Activated T-helper 1 cell treated with anti-CD3 and anti-CD28 coated beads, Interleukin-2, amount 50 U/mL, for 16 hours (primary cell): ENCODE measurements at places on chromosomes 7 and 10.

GRCh38 chr10:11106621-11107374 lies 89.1 kb downstream of the CELF2 start:
- no peak for DNase-seq

GRCh38 chr7:2524808-2525657 lies 5.5 kb downstream of the LFNG start:
- DNase-seq, result no peak

DNA sequence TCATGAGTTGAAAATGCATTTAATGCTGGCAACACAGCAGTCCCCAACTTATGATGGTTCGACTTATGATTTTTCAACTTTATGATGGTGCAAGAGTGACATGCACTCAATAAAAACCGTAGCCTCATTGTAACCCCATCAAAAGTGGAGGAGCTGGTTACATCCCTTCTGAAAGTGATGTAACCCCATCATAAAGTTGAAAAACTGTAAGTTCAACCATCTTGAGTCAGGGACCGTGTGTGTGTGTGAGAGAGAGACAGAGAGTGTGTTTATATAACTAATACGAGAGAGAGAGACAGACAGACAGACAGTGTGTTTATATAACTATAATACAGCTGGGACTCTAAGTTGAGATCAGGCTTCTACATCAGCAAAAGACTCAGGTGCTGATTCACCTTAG lies 21.0 kb downstream of the ANXA11 start:
- no peak for DNase-seq

DNA sequence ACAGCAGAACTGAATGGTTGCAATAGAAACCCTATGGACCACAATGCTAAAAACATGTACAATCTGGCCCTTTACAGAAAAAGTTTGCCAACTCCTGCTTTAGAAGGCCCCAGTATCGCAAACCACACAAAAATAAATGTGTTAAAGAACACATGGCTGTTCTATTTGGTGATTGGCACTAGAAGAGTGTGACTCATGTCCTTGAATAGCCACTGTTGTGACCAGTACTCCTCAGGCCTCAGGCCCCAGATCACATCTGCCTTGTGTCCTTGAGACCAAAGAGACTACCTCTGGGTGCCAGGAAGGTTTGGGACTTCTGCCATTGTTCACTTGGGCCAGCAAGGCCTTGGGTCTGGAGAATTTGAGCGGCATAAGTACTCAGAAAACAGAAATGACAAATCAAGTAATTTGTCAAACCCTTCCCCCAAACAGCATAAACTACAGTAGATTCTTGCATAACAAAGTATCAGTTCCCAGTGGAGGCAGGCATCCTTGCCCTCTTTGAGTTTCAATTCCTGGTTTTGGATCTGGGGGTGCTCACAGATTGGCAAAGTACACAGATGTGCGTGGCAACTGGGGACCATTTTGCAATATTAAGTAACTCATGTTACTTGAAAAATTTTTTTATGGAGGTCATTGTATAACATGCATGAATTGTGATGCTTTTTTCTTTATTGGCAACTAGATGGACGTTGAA lies 50.2 kb downstream of the MTURN start:
- no peak for DNase-seq

- DNase-seq, result no peak
Observed at GRCh38 chr7:55121249-55121648, 102.4 kb downstream of the EGFR start.

DNA sequence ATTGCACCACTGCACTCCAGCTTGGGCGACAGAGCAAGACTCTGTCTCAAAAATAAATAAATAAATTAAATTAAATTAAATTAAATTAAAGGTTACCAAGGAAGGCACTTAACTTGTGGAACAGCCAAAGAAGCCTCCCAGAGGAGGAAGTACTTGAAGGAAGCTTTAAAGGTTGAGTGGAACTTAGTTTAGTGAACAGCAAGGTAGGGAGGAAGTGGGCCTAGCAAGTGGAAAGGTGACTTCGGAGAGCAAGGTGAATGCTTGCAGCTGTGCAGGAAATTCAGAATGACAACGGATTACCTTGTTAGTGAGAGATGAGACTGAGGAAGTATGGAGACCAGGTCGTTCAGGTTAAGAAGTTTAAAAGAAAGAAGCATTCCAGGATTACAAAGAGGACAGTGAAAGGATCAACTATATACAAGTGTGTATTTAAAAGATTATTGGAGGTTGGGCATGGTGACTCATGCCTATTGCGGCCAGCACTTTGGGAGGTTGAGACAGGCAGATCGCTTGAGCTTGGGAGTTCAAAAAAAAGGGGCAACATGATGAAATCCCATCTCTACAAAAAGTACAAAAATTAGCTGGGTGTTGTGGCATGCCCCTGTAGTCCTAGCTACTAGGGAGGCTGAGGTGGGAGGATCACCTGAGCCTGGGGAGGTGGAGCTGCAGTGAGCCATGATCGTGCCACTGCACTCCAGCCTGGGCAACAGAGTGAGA lies 12.8 kb upstream of the RPEL1 start:
- no peak for DNase-seq

GRCh38 chr10:92681306-92681834 lies 8.4 kb upstream of the HHEX start:
- no peak for DNase-seq

- no peak for DNase-seq
Observed at GRCh38 chr7:127949769-127950222, 81.4 kb downstream of the LRRC4 start.

- no peak for DNase-seq
Observed at GRCh38 chr7:22350466-22351328, 6.3 kb downstream of the RAPGEF5 start.

DNA sequence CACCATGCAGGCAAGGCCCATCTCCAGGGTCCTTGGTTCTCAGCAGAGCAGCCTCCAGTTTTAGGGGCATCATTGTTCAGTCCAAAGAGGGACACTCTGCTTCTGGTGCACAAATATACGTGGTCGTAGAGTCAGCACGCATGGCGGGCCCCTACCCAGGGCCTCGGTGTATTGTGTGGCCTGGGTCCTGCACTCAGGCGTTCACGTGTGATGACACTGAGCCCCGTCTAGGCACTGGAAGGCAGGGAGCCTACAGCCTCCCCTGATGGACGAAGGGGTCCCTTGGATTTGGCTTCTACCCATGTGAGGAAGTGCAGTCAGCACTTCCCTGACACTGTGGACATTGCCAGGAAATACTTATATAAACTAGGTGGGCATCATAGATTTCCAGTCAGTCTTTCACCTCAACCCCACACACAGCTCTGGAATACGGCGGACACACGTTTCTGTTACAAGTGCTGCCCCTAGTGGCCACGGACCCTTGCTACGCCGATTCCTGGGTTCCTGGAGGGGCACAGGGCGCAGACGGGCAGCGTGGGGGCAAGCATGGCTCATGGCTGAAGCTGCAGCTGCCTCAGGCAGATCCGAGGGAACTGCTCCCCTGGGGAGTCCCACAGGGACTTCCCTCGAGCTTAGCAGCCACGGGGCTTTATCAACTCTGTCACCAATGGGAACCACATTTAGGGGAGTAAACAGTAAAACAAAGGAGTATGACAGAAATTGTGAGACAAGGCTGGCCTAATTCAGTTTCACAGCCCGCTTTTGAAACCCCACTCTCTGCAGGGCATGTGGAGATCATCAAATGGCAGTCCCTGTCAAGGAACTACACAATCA lies 25.4 kb downstream of the AIFM2 start:
- no peak for DNase-seq

DNA sequence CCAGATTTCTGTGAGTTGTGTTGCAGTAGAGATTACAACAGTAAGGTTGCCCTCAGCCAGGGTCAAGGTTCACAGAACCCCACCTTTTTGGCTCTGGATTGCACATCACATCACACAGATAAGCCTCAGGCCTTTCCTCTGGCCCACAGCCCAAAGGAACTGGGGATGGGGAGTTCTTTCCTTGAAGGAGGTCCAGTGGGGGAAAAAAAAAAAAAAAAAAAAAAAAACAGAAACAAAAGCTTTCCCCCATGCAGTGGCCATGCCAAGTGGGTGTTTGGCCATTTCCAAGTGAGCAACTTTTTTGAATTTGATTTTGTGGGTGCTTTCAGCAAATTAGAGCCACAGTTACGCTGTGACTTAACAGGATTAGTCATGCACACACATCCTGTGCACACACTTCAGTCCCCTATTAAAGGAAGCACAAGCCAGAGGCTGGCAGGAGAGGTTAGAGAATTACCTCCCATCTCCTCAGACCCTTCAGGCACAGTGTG lies 79.3 kb upstream of the NANOS1 start:
- DNase-seq, result no peak

DNA sequence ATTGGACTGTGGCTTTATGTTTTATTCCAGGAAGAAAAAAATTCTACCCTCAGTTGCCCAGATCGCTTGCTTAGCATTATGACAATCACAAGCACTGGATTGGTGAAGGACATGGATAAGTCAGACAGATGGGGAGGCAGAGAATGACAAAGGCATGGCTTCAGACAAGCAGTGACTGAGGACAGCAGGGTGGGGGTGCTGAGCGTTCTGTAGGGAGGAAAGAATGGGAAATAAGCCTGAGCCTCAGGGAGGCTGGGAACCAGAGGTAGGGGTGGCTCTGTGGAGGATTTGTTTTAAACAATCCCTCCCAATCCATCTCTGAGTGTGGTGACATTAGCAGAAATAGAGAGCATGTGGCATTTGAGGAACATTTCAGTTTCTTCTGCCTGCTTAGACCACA lies 896.9 kb downstream of the CCSER2 start:
- no peak for DNase-seq

DNA sequence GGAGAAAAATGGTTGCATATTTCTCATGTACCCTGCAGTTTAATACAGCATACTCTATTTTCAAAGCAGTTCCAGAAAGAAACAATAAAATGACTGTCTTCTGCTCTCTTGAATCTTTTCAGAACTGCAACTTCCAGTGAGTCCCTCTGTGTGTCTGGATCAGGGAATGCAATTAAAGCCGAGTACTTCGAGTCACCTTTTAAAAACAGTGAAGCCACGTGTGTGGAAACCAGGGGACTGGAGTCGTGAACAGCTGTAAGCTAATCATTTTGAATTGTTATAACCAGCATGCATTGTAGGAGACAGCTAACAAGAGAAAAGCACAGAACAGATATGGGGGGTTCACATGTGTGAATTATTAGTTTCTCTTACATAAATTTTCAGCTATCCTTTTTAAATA lies 109.1 kb downstream of the CPED1 start:
- DNase-seq, result no peak

DNA sequence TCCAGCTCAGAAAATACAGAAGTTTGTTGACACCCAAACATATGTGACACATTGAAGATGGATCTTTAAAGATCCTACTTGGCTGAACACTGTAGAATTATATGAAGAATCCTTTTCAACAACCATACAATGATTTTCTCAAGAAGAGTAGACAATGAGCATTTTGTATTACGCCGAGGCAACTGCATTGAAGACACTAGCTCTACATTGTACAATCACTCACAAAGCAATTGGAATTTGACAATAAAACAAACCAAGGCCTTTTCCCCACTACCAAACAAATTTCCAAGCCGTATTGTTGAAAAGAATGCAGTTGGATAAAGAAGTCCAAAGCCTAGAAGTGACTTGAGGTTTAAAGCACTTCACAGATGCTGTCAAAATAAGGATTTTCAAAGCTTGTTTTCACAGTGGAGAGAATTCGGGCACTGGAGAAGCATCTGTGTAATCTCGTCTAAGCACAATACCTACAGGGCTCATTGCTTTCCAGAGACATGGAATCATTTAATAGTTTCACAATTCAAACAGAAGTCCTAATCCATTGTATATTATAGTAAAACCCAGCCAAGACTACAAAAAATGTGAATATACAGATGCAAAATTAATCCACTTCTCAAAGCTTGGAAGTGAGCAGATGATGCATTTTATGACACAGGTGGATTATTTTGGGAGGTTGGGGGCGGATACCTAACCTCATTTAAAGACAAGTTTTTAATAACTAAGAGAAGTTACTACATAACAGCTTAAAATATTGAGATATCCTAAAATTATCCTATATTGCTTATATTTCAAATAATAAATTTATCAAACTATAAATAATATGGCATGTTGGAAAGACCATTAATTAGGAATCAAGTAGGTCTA lies 78.6 kb downstream of the SORCS1 start:
- no peak for DNase-seq

GRCh38 chr7:77537136-77537777 lies at the start of gene PTPN12:
Gene PTPN12 (plus strand): TSS chr7:77537295. CDS start chr7:77537547, 252 bp downstream.
- no peak for DNase-seq

DNA sequence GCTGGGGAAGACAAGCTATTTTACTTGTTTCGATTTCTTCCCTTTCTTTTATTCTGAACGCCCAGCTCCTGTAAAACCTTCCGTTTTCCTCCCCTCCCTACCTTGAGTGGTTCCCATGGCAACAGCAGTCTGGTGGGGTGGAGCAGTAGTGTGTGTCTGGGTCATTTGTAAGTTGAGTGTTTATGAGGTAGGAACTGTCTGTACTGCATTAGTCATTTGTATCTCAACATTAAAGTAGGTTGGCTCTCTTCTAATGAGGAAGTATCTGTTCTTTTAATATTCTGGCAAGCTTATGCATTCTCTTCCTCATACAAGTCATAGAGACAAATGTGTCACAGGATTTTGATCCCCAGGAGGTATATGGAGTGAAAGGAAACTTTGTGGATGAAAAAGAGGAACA lies 85.3 kb upstream of the CCDC6 start:
- DNase-seq, result no peak

DNA sequence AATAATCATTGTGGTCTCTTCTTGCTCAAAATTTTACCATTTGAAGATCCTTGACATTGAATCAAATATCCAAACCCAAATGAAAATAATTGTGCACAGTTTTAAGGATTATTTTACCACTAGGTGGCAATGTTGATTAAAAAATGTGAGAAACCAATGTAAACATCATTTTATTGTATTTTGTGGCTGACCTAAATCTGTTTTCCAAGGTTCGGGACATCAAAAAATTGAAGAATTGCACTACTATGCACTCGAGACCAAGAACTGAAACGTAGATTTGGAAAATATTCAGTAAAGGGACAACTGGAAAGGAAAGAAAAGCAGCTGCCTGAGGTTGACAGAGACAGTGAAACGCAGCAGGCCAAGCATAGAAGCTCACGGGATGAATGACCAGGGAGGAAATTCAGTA lies 259.3 kb downstream of the SNX13 start:
- no peak for DNase-seq

DNA sequence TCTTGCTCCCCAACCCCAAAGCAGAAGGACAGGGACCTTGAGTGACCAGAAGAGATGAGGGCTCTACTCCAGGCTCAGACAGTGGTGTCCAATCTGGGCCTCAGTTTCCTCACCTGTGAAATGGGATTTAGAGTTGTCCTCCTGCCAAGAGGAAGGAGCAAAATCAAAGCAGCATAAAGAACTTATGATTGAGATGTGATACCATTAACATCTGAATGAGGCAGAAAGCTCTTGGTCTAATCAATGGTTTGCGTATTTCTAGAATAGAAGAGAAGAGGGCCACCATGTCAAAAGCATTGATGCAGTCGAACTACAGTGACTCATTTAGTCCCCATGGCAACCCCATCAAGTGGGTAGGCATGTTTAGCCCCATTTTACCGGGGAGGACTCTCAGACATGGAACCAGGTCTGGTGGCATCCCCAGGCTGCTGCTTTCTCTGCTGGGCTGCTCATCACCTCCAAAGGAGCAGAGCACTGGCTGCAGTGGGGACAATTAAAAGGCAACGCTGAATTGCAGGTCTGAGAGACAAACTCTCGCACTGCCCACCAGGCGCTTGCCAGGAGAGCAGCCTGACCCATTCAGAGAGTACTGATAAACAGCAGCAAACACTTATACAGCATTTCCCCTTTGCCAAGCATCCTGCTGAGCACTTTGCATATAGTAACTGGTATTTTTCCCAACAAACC lies 175.9 kb downstream of the NEURL1 start:
- no peak for DNase-seq
